ENCODE measurements at places on chromosomes 3 and 15.

DNA sequence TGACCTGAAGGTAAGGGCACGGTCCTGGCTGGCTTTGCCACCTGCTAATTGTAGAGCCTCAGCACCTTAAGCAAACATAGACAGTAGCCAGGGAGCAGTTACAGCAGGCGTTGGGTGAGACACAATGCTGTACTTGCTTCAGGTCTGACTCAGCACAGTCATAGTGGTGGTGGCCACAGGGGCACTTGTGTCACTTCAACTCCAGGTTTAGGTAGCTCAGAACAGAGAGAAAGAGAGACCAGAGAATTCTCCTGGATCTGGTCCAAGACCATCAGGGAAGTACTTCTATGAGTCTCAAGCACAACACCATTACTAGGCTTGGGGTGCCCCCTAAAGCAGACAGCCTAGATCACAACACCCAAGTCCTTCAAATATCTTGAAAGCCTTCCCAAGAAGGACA is 204.4 kb downstream of the OTOL1 start:
- no peak for DNase-seq

- DNase-seq = no peak
Measured at GRCh38 chr3:71485896-71486295, 97.6 kb downstream of the FOXP1 start.

- no peak for DNase-seq
Measured at GRCh38 chr15:91113030-91113429, 13.0 kb downstream of the SV2B start.

- no peak for DNase-seq
Measured at GRCh38 chr3:126743350-126743749, 39.3 kb downstream of the CHCHD6 start.

DNA sequence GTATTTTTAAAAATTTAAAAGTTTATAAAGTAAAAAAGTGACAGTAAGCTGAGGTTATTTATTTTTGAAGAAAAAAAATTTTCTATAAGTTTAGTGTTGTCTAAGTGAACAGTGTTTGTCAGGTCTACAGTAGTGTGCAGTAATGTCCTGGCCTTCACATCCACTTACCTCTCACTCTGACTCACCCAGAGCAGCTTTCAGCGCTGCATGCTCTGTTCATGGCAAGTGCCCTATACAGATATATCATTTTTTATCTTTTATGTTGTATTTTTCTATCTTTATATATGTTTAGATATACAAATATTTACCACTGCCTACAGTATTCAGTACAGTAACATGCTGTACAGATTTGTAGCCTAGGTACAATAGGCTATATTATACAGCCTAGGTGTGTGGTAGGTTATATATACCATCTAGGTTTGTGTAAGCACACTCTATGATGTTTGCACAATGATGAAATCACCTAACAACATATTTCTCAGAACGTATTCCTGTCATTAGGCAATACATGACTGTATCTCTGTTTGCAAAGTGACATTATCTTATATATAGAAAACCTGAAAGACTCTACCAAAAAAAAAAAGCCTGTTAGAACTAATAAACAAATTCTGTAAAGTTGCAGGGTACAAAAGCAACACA is 75.9 kb upstream of the TMC3 start:
- no peak for DNase-seq
